ENCODE measurements at places on chromosomes 3 and 15.

DNA sequence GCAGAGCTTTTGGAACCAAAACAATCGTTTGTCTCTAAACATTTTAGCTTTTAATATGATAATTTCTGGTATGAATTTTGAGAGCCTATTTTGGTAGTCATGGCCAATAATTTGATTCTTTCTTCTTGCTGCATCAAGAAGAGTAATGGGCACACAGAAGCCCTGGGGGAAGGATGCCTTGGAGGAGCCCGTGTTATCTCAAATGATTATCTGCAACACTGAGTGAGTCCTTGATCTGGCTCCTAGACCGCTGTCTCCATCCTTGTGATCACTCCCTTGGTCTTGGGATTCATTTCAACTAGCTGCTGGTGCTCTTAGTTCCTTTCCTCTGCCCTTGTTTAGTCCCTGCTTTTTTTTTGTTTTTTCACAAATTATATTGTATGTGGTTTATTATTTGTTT is 77.9 kb upstream of the CCNL1 start:
- DNase-seq = no peak

DNA sequence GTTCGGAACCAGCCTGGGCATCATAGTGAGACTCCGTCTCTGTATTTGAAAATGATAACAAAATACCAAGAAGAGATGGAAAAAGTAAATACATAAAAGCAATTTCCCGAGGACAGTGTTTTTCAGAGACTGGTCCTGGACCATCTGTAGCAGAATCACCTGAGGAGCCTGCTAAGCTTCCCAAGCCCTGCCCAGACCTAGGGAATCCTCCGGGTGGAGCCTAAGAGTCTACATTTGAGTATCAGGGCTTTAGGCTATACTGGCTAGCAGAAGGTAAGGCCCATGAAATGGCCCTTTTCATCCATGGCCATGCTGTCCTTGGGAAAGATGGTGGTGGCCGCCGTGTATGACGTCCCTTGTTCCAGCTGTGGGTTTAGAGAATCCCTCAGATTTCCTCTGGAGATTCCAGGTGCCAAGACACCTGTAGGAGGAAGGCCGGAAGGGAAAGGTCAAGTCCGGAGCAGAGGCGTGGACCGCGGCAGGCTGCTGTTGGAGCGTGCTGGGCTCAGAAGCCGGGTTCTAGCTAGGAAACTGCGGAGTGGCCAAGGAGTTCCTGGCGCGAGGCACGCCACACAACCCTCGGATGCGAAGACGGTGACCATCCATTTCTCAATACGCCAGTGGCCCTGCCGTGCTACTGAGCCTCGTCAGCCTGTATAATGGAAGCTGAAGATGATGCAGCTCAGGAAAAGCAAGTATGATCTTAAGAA is 50.9 kb downstream of the TMEM44 start:
- no peak for DNase-seq

DNA sequence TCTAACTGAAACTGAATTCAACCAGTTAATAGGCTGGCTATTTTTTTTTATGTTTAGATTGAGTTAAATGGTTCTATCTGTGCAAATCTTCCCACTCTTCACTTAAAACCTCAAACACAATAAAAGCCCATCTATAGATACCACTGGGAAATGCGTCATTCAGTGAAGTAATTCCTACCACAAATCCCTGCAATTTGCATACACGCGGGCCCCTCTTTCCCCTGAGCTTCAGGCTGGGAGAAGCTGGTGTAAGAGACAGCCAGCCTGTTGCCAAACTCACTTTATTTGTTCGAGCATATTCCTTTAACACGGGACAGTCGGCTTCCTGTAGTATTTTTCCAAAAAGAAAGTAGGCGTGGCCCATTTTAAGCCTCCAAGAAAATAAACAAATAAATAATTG is 26.0 kb upstream of the MCTP2 start:
- no peak for DNase-seq

- no peak for DNase-seq
Observed at GRCh38 chr3:160482796-160483195, 33.2 kb upstream of the TRIM59 start.

GRCh38 chr15:100008258-100008657 is 275.0 kb upstream of the LYSMD4 start:
- no peak for DNase-seq

GRCh38 chr15:37098468-37099318 is 1.7 kb downstream of the MEIS2 start:
- no peak for DNase-seq

- DNase-seq = no peak
Observed at GRCh38 chr3:36911990-36912804, 32.7 kb downstream of the TRANK1 start.

GRCh38 chr15:60710656-60711055 is 231.7 kb upstream of the ICE2 start:
- no peak for DNase-seq

- no peak for DNase-seq
Observed at GRCh38 chr3:67083277-67083676, 85.2 kb downstream of the KBTBD8 start.

- DNase-seq = no peak
Observed at GRCh38 chr3:88912294-88912877, 195.0 kb upstream of the EPHA3 start.

DNA sequence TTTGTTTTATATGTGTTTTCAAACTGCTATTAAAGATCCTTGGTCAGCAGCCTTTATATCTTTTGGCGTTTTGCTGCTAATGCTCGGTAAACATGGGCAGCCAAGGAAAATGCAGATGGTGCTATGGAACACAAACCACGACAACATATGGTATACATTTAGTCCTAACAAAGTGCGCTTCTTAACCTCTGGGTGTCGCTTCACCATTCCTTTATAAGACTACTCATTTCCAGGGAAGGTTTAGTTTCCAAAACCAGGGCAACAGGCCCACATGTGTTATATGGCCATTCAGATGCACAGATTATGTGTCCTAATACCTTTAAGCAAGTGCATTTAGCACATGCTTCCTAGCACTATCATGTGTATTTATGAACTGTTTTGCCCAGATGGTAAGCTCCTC is 14.7 kb downstream of the SHOX2 start:
- no peak for DNase-seq

GRCh38 chr3:135981701-135982403 is 16.3 kb downstream of the PPP2R3A start:
- DNase-seq = no peak

DNA sequence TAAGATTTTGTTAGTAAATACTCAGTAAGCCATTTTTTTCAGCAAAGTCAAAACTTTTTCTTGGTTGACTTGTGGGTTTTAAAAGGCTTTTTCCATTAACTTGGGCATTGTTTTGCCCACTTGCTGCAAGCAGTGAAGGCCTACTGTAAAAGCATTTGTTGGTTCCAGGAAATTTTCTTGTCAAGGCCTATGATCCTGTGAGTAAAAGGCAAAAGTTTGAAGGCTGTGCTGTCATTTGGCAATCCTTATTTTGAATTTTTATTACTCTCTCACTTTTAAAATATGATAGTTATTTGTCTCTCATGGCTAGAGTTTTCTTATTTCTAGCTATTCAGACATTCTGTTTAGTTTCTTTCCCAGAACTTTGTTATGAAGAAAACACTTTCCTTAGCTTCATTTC is 13.0 kb downstream of the P2RY12 start:
- no peak for DNase-seq

GRCh38 chr3:52046186-52046901 is 10.0 kb downstream of the DUSP7 start:
- DNase-seq = no peak

Measured in NCI-H1048 (cell line).